ENCODE measurements at places on chromosomes 12 and 14.

DNA sequence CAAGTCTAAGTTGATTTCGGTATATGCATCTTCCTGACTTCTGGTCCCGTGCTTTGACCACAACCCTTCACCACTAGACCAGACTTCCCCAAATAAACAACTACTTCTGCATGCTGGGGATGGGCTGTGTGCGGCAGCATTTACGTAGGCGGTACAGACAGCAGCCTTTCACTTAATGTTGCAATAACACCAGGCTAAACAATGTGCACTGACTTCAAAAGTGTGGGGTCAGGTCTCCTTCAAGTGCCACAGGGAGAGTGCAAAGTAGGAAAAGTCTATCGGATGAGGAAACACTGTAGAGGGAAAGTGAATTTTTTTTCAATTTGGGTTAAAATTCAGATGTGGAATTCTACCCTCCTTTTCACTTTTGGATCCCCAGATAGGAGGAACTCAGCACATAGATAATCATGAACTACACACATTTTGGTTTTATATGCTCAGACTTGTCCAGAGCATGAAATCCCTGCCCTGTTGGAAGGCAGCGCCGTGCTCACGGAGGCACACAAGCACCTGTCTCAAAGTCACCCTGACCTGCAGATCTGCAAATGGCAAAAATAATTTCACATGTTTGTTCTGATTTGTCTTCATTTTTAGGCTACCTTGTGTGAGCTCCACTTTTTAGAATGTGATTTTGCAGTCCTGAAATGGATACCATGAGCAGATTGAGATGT, 3.6 kb upstream of the FOS start:
- no peak for DNase-seq

DNA sequence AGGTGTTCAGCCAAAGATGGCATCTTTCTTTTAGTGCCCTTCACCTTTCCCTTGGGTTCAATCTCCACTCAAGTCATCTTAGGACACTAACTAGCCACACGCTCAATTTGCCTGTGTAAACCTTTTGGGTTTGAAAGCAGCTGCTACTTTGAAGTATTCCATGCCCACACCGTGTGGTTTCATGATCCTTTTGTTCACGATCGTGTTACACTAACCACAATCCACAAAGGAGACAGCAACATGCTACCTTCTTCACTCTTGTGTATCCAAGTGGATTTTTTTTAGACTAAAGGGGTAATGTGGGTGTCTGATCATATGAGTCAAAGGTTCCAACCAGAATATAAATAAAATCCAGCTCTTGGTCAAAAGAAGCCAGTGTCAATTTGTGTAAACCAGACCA, 122.7 kb upstream of the FAR2 start:
- no peak for DNase-seq

GRCh38 chr14:34971381-34971780, 11.4 kb upstream of the SRP54 start:
- peak; percentile 18 for DNase-seq

DNA sequence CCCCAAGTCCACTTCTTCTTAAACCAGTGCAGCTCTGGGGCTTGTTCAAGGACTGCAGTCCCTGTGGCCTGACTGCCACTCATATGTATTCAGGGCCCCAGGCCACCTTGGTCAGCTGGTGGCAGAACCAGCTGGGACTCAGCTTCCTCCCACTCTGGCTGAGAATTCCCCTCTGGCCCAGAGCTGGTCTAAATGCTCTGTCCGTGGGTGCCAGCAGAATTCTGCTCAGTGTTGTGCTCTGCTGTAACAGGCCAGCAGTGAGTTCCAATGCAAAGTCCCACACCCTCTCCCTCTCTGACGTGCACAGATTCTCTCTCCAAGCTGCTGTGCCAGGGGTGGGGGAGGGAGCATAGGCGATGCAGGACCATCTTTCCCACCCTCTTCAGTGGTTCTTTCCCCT, 210.4 kb upstream of the RGS6 start:
- no peak for DNase-seq

- DNase-seq, result peak; percentile 72
These were observed 1441.9 kb upstream of the FLRT2 start for GRCh38 chr14:84087986-84088531.

GRCh38 chr14:61174441-61174891, 106.7 kb downstream of the TMEM30B start:
- no peak for DNase-seq

DNA sequence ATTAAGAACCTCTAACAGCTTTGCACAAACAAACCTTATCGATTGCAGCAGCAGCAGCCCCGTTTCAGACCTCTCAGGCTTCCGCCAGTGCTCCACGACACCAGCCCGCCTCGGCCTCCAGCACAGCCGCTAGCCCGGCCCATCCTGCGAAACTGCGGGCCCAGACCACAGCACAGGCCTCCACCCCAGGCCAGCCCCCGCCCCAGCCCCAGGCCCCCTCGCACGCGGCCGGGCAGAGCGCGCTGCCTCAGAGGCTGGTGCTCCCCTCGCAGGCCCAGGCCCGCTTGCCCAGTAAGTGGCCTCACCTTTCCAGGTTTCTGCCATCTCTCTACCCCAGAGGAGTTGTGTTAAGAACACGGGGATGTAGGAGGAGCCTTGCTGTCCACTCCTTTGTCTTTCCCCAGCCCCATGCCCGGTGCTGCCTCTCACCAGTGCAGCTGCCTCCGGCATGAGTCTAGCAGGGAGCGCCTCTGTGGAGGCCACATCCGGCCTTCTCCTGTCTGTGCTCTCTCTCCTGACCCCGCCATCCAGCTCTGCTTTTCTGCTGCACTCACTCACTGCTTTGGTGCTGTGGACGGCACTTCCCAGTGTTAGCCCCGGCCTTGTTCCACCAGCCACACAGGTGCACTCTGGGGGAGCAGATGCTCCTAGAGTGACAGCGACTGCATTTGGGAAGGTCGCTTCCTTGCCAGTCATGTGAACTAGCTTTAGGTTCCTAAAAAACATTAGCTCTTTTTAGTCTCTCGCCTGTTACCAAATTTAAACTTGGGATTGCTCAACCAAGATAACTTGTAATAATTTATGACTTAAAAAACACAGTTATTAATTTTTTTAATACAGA, 71.5 kb downstream of the EP400 start:
- DNase-seq, result no peak

GRCh38 chr14:80455031-80455430, 243.7 kb upstream of the DIO2 start:
- DNase-seq, result no peak

- DNase-seq, result no peak
These were observed 743.9 kb upstream of the FLRT2 start for GRCh38 chr14:84785996-84786395.

DNA sequence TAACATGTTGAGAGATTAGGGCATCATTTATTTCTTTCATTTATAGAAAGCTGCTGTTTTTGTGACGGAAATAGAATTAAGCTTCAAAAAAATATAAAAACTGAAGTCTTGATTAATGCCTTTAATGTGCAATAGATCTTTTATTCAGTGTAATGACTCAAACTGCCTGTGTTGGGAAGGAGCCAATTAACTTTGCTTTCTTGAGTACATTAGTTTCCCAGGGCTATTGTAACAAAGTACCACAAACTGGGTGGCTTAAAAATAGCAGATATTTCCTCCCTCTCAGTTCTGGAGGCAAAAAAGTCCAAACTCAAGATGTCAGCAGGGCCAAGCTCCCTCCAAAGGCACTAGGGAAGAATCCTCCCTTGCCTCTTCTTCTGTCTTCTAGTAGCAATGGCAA, 36.6 kb downstream of the EID3 start:
- no peak for DNase-seq

DNA sequence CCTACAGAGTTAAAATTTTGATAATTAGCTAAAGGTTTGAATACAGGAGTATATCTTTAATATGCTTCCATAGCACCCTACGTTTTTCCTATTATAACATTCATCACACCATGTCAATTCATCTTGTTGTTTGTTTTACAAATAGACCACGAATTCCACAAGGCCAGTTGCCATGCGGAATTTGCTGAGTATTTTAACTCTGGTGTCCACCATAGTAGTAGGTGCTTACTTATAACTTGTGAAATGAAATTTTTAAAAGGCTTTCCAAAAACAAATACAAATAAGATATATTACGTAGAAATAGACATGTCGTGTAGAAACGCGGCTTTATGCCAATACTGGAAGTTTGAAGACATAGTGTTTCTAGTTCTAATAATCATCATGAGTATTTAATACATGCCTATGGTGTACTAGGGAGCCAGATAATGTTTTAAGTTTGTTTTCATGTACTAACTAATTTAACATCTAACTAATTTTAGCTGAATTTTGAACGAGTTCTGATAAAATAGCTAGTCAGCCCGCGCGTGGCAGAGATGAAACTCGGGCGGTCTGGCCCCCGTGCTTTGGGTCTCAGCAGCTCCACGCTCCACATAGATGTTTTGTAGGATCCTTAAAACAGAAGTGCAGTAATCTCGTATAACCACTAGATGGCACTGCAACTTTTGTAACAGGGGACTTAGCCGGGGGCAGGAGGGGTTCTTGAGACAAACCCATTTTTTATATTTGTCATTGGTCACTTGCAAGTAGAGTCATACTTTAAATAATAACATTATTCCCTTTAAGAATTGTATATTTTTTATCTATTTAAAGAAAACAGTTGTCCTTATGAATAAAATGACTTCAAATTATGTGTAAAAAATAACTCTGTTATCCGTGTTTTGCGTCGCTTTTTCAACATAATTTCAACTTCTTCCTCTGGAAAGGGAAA, 10.2 kb downstream of the CD69 start:
- DNase-seq, result peak; percentile 75

- DNase-seq, result no peak
These were observed 18.9 kb downstream of the DYRK2 start for GRCh38 chr12:67667276-67668073.

DNA sequence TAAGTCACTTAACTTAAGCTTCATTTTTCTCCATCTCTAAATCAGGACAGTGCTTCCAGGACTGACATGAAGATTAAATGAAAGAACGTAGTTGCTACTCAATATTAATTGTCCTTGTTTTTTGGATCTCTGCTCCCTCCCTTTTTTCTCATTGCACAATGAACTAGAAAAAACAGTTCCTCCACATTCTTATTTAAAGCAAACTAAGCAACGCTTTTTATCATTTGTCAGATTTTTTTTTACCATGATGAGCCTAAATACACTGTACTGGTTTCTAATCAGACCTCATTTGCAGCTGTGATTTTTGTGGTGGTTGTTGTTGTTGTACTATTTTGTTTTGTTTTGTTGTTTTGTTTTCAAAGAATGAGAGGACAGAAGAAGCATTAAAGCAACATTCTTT, 23.2 kb upstream of the PARP11 start:
- DNase-seq, result no peak

DNA sequence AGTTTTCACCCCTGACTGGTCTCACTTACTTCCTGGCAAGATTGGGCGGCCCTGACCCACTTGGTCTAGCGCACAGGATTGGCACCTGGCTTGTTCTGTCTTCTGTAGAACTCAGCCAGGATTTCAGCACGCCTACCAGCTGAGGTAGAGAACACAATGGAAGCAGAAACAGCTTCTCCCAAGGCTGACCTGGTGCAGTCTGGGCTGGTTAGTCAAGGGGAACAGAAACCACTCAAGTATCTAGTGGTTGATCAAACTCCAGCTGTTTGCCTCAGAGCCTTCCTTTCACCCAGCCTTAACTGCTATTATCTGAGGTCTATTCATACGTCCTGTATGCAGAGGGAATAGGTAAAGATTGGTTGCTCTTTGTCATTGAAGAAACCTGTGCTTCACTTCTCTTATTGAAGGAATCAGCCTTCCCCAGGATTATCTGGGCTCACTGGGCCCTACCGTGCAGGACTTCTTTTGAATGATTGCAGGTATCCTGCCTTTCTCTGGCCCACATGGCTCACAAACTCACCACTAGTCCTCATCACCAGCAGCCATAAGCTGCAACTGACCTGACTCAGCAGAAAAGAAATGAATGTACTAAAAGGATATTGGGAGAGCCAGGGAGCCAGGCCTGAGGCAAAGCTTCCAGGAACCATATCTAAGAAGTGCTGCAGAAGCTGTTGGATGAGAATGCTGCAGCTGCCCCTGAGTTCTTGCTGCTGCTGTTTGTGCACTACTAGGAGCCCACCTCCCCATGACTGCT, 2.5 kb upstream of the PLEKHD1 start:
- DNase-seq, result no peak

GRCh38 chr14:99094901-99095300, 177.1 kb downstream of the BCL11B start:
- DNase-seq, result no peak

DNA sequence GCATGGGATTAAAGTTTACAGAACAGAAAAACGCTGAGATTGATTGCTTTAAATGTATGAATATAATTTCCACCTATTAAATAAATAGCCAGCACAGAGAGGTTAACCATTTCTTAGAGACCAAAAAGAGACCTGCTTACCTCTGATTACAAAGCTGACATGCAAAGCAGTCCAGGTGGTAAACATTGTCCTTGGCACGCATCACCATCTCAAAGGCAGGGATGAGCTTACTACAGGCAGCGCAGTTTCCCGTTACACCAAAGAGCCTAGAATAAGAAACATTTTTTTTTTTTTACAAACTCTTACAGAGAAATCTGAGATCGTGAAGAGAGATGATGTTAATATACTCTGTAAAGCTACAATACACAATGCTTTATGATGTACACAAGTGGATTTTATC, 45.7 kb downstream of the LMO3 start:
- no peak for DNase-seq

DNA sequence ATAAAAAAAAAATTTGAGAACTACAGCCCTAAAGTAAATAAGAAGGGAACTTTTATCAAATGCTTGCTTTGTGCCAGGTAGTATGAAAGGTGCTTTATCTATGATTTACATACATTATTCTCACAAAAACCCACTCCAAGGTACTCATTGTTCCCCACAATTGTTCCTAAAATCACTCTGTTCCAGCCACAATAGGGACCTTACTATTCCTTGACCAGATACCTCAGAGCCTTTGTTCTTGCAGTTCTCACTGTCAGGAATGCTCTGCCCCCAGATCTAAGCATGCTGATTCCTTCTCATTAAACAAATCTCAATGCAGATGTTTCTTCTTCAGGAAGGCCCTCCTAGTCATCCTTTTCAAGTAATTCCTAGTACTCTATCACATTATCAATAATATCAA, 60.2 kb downstream of the PPP1R12A start:
- no peak for DNase-seq

- no peak for DNase-seq
These were observed 38.1 kb downstream of the ESRRB start for GRCh38 chr14:76413962-76414600.

DNA sequence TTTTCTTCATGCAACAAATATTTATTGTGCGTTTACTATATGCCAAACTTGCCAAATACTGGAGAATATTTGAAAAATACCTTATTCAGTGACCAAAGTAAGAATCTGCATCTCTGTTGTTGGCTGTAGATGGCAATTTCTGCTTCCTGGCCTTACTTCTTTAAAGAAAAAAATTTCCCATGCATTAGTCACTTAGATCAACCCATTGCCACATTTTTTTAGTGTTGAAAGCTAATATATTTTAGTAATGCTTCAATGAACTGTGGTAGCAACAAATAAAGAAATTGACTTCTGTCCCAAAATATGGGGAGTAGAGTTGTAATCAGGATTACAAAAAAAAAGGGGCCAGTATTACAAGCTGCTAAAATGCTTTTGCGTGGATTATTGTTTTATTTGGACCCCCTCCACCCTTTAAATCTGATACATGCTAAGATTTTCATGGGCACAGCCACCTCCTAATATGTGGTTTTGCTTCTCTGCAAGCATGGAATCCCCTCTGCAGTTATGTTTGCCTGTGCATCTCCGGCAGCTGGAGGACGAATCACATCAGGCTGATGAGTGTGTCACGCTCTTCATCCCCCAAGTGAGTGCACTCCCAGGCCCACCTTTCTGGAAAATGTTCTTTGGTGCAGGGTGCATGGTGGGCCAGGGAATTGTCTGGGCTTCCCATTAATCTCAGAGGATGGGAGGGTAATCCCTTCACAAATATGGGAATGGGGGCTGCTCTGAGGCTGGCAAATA, 38.1 kb upstream of the PTCSC3 start:
- DNase-seq, result no peak

GRCh38 chr14:78227248-78228077, 57.3 kb downstream of the NRXN3 start:
- no peak for DNase-seq

All from cardiac fibroblast (primary cell).